Stimulated activated CD8-positive, alpha-beta memory T cell treated with anti-CD3 and anti-CD28 coated beads, Interleukin-7, amount 100 ng/mL, for 1 hour (primary cell): ENCODE measurements at places on chromosomes 11 and 22.

DNA sequence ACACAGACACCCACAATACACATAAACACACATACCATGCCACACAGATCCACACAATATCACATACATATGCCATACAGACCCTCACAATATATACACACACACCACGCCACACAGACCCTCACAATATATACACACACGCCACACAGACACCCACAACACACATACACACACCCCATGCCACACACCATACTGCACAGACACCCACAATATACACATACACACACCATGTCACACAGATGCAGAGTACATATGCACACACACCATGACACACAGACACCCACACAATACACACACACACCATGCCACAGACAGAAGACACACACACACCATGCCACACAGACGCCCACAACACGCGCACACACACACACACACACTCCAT lies 43.6 kb downstream of the SHISAL1 start:
- no peak for DNase-seq

DNA sequence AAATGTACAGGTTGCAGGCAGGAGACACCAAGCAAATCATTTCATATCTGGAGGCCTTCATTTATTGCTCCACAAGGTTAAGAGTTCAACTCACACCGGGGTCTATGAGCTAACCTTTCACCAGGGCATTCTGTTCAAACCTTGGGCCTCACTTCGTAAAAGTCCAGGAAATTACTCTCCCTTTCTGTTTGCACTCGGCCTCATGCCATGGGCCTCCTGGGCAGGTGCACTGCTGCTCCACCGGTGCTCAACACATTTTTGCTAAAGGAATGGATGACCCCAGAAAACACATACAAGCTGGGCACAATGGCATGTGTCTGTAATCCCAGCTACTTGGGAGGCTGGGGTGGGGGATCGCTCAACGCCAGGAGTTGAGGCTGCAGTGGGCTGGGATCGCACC lies 16.6 kb upstream of the RRP7A start:
- DNase-seq: no peak

GRCh38 chr11:108891909-108892511 lies 227.1 kb downstream of the DDX10 start:
- DNase-seq: no peak

DNA sequence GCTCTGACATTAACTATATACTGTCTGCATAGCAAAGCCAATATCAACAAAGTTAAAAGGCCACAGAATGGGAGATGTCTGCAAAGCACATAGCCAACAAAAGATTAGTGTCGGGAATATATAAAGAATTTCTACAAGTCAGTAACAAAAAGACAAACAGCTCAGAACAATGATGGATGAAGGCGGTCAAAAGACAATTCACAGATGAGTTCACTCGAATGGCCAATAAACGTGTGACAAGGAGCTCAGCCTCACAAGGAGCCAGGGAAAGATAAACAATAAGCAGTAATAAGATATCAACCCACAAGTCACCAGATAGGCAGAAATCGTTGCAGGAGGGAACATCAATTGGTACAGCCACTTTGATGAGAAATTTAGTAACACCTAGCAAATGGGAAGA lies 106.0 kb upstream of the ISX start:
- no peak for DNase-seq
